Activated naive CD4-positive, alpha-beta T cell treated with anti-CD3 and anti-CD28 coated beads, Interleukin-2, amount 50 U/mL, for 72 hours (primary cell): ENCODE measurements at places on chromosomes 13 and 19.

GRCh38 chr19:9009935-9010651, at the start of gene MUC16:
MUC16 (minus strand) TSS chr19:9010409.
- no peak for DNase-seq

- no peak for DNase-seq
These were observed 11.9 kb upstream of the PSPC1 start for GRCh38 chr13:19794631-19795030.

DNA sequence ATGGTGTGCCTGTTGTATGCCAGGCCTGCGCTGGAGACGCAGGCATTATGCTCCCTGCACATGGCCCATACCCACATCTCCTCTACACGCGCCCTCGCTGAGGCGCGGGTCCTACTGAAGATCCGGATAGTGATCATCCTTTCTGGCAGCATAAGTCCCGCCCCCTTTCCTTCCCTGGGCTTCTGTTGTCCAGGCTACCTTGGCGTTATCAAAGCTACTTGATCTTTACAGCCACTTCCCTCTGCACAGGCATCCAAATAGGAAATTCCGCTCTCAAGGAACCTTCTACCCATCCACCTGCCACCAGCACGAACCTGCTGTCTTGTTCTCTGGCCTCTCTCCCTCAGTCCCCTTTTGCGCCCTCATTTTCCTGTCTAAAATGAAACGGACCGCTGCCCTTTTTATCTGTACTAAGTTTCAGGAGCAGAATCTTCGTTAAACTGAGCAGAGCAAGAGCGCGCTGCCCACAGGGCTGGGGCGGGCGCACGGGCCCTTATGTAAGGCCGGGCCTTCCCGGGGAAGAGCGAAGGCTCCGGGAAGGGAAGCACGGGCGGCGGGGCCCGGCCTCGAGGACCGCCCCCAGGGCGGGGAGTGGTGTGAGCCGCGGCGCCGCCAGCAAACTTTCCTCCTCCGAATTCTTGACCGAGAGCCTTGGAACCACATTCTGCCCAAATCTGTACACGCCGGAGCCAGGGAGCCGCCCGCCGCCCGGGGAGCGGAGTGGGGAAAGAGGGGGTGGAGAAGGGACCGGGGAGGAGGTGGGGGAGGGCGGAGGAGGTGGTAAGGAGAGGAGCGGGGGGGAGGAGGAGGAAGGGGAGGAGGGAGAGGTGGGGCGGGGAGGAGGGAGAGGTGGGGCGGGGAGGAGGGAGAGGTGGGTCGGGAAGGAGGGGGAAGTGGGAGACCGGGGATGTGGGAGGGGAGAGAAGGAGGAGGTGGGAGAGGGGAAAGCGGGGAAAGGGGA, 920 bp upstream of the UBE2L5 start:
- peak; percentile 28 for DNase-seq

DNA sequence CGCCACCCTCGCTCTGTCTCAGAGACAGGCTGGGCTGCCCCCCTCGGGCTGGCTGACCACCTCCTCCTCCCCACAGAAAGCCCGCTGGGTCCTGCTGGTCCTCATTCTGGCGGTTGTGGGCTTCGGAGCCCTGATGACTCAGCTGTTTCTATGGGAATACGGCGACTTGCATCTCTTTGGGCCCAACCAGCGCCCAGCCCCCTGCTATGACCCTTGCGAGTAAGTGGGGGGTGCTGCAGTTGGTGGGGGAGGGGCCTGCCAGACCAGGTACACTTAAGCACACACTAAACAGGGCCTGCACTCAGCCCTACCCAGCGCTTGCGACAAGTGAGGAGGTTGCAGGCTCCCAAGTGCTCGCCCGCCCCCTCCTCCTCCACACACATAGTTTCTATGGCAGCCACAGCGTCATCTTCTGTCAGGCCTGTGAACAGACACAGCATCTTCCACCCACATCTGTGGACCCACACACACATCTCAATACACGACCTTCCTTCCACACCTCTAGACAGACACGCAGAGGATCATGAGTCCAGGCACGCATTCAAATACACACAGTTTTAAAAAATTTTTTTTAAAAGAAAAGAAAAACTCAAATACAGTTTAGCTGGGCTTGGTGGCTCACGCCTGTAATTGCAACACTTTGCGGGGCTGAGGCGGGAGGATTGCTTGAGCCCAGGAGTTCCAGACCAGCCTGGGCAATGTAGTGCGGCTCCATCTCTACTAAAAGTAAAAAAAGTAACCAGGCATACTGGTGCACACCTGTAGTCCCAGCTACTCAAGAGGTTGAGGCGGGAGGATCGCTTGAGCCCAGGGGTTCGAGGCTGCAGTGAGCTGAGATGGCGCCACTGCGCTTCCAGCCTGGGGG, 18.4 kb downstream of the PLD3 start:
- no peak for DNase-seq

GRCh38 chr19:53612762-53613526, 18.9 kb upstream of the DPRX start:
- no peak for DNase-seq

- peak; percentile 69 for DNase-seq
These were observed 1.5 kb downstream of the KMT5C start for GRCh38 chr19:55341171-55341588.

- DNase-seq, result no peak
These were observed 11.9 kb downstream of the CC2D1A start for GRCh38 chr19:13917888-13918406.

- no peak for DNase-seq
These were observed 867 bp downstream of the WBP4 start for GRCh38 chr13:41061914-41062837.

DNA sequence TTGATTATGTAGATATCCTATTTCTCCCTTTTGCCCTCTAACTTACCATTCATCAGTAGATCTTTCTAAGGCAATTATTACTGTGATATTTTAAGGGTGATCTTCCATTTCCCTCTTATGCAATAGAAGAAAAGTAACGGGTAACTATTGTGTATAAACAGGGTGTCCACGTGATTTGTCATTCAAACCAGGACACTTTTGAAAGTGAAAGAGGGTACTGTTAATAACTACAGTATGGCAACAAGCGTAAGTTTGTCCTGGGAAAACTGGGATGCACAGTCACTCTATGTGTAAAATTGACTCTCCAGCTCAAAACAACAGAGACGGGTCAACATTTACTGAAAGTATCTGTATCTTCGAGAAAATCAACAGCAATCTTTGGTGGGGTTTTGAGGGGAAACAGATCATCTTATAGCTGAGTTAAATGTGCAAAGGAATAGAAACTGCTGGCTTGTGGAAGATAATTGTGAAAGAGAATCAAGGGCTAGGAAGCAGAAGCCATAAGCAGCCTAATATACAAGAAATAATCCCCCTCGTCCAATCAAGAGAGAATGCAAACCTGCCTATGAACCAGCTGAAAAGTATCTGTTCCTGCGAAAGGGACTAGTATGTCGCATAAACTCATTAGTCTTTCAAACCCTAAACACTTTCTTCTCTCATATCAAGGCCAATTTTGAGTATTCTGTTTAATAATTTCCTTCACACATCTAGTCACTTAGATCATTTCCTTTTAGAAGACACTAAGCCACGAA, 126.7 kb downstream of the FOXO1 start:
- no peak for DNase-seq

GRCh38 chr13:35930665-35931631, 200.2 kb downstream of the DCLK1 start:
- no peak for DNase-seq

DNA sequence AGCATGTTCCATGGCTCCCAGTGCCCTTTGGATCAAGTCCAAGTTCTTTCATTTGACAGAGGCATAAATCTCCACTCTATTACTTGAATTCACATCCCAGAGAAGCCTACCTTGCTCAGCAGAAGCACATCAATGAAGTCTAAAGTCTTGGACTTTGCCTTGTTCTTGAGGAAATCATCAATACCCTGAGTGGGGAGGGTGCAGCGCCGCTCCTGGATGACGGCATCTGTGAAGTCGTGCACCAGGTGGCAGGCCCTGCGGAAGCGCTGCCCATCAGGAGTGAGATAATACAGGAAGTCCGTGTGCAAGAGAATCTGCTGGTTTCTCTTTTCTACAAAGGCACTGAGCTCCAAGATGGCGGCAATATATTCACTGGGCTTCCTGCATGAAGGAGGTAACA, 10.6 kb downstream of the CYP4F11 start:
- no peak for DNase-seq

DNA sequence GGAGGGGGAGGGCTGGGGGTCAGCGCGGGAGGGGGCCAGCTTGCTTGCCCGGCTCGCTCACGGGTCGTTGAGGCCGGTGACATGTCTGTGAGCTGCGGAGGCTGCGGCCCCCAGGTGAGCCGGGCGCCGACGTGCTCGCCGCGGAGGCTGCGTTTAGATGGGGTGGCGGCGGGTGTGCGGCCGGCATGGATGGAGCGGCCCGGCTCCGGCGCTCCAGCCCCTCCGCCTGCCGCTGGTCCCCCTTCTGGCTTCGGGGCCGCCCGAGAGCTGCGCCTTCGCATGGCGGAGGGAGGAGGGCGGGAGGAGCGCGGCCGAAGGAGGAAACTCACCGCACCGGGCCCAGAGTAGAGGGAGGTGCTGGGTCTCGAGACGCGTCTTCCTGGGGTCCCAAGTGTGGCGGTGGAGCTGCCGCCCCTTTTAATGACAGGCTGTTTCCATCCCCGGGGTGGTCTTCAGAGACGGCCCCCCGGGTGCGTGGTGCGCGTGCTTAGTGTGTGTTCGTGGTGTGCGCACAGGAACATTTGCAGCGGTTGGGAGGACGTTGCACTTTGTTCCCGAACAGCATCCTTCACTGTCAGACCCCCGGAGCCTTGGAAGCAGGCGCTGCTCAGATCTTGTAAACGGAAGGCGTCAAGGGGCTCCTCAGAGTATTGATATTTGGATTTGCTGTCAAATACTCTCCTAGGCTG, at the start of gene AKAP11:
Gene AKAP11, plus strand, starts transcription at position 38 of the 689 bp plus-strand sequence. CDS start 14,197 bp downstream, outside the sequence.
- DNase-seq, result no peak

- no peak for DNase-seq
These were observed 43.1 kb downstream of the PDS5B start for GRCh38 chr13:32629313-32629712.

GRCh38 chr13:20190481-20191310, 2.0 kb downstream of the GJB2 start:
- no peak for DNase-seq

DNA sequence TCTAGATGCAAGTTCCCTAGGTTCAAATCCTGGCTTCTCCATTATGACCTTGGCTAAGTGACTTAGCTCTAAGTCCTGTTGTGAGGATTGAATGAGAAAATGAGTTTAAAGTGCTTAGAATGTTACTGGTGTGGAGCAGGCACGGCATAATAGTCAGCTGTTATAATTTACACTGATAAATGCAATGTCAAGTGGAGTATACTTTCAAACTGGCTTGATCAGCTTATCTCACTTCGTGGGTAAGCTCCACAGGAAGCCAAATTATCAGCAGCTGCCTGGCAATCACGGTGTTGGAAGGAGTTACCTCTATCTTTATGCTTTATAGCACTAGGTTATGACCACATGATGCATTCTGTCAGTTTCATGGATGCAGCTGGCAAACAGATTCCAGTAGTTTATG, 272.8 kb downstream of the OLFM4 start:
- no peak for DNase-seq

DNA sequence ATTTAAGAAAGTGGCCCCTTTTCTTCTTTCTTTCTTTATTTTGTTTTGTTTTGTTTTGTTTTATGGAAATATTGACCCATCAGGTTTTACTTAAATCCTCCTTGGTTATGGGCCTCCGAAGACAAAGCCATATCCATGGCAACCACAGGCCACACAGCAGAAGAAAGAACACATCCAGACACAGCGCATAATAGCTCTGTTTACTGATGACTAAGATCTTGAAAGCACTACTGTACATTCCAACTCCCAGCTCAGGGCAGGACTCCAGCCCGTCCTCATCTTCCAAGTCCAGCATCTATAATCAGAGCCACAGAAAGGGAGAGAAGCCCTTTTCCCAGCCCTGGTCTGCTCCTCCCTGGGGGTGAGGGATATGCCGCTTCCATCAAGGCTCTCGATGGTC, 84.3 kb downstream of the NUFIP1 start:
- no peak for DNase-seq

DNA sequence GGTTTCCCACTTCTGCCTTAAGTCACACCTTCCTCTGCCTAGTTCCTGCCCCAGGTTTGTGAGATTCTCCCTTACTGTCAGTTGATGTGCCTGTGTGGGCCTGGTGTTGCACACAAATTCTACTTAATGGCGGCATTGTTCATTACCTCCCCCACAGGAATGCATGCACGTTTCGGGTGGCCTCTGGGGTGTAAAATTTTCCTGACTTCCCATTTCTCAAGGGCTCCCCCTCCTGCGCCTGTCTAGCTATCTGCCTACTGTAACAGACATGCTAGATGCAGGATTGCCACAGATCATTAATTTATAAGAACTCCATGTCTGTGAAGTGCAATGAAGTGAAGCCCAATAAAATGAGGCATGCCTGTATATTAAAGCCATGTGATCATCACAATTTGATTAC, 1466.3 kb downstream of the PCDH9 start:
- DNase-seq, result no peak

DNA sequence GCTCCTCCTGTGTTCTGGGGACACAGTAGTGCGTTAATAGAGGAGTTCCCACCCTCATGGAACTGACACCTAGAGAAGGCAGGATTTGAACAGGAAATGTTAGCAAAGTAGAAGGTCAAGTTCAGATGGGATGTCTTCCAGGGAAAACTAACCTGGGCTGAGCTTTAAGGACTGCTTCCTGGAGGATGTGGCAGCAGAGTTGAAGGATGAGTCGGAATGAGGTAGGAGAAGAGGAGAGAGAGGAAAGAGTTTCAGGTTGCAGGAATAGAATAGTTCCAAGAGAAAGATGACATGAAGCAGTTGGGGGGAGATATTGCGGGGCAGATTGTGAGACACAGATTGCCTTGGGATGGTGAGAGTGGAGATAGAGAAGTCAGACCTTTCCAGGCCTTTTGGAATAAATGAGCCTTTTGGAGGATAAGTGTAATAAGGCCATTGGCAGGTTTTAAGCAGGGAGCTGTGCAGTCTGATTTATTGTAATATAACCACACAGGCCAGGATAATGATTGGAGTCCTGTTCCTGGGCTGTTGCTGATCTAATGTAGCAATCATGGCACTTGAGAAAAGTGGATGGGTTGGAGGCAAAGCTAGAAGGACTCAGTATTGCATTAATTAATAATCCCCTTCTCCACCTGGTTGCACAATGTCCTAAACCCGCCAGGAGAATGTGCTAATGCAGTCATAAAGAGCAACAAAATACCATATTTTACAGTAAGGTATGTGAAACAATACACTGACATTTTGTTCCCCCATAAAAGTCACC, 205.4 kb downstream of the SHISA2 start:
- no peak for DNase-seq
